ENCODE measurements at places on chromosomes 3 and 15.

GRCh38 chr3:52223449-52224408 lies 1.7 kb downstream of the TLR9 start:
- DNase-seq: no peak

DNA sequence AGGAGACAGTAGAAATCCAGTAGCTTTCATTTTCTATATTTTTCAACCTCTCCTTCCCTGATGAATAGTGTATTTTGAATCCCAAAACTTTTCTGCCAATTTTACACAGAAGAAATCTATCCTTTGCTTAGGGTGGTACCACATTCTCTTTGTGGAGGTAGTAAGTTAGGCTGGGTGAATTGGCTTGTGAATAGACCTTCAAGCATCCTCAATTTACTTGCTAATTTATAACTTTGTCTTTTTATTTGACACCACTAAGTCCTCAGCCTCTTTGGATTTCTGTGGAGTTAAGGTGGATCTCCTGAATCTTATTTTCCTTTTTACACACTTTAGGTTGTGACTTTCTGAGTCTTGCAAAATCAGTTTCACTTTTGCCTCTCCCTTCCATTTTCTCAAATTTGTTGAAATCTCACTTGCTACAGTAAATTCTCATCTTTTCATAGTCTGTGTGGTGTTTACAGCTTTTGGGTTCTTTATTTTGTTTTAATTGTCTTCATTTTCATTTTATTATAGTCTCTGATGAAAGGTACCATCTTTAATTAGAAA lies 5.7 kb upstream of the PLSCR1 start:
- DNase-seq: no peak

DNA sequence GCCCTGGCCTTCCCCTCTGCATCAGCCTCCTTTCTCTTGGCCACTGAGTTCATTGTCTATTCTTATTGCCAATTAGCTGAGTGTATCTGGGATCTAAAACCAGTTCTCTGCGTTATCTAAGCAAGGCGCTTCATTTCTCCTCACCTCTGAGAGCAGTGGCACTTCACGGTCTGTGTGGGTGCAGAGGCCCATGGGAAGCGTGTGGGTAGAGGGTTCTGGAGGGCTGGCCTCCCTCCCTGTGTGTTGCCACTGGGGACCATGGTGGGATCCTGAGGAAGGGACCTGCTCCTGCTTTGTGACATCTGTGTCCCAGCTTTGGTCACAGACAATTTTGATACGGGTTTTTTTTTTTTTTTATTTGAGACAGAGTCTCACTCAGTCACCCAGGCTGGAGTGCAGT lies 32.7 kb downstream of the EDEM1 start:
- DNase-seq: no peak

DNA sequence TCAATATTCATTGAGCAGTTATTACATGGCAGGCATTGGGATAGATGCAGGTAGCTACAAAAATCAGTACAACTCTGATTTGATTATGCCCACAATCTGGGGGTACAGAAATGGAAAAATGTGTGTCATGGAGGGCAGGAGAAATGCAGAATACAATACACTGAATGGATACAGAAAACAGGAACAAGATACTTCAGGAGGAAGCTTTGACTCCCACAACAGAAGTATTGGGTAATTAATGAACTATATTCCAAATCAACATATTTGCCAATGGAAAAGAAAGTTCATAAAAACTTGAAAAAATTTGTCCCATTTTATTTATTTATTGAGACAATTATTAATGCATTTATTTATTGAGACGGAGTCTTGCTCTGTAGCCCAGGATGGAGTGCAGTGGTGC lies 207.0 kb downstream of the SUCLG2 start:
- no peak for DNase-seq

DNA sequence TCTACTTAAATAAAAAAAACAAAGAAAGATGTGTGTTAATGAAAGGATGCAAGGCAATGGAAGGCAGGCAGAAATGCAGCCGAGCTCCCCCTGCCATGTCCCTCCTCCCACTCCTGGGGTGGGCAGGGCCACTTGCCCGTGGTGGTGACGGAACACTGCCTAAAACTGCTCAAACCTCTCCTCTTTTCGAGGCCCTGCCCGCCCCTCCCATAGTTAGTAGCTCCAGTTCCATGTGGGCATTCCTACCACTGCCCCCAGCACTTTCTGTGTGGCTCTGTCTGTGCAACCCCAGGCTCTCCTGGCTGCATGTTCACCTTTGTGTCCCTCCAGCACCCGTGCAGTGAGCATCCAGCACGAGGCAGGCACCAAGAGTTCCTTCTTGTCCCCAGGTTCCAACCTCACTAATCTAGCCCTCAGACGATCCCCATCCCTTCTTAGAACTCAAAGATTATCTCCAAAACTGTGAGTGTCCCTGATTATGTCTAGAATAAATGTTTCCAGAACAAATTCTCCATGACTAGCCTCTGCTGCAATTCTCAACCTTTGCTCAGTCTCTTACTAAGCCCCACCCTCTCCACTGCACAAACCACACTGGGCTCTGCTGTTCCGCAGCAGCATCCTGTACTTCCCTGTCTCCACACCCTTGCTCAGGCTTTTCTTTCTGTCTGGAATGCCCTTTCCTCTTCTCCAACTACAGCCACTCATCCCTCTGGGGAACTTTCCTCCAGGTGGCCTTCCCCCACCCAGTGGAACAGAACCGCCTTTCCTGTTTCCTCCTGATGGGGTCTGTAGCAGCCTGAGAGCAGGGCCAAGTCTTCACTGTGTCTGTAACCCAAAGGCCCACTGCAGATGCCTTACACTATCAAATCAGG lies 32.6 kb upstream of the SPTBN5 start:
- no peak for DNase-seq

- no peak for DNase-seq
Observed at GRCh38 chr3:32733631-32734229, 48.7 kb downstream of the CNOT10 start.

DNA sequence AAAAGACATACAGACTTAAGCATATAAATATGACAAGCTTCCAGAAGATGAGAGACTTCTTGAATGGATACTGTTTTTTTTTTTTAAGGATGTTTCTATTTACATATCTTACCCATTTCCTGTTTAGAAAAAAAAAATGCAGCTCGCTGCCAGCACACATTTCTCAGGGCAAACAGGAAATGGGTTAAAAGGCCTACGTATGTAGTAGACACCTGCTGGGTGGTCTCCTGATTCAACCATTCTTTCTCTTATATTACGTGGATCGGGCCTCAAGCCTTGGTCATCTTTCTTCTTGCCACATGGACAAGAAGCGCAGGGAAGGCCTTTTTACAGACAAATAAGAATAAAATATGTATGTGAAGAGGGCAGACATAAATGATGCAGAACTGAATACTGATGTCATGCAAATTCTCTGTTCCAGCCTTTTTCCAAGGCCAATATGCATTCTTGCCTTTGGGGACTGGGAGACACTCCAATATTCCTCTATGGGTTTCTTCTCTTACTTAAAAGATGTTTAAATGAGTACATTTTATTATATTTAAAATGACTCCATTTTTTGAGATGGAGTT lies 35.0 kb upstream of the TJP1 start:
- no peak for DNase-seq

DNA sequence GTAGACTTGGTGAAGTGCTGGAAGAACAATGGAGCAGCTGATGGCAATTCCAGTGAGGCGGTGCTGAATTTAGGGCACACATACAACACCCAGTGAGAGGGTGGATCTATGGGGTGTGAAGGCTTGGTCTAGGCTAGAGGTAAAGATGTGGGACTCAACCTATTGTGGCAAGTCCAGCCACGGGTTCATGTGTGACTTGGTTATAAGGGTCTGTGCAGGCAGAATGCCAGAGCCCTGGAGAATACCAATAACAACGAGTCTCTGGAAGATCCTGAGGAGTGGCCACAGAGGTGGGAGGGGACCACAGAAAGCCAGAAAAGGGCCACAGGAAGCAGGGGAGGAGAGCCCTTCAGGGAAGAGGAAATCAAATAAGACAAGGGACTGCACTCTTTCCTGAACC lies 55.0 kb downstream of the VGLL4 start:
- no peak for DNase-seq

- no peak for DNase-seq
Observed at GRCh38 chr3:29426302-29427226, 145.7 kb downstream of the RBMS3 start.

- no peak for DNase-seq
Observed at GRCh38 chr3:152349392-152349791, 80.7 kb downstream of the MBNL1 start.

DNA sequence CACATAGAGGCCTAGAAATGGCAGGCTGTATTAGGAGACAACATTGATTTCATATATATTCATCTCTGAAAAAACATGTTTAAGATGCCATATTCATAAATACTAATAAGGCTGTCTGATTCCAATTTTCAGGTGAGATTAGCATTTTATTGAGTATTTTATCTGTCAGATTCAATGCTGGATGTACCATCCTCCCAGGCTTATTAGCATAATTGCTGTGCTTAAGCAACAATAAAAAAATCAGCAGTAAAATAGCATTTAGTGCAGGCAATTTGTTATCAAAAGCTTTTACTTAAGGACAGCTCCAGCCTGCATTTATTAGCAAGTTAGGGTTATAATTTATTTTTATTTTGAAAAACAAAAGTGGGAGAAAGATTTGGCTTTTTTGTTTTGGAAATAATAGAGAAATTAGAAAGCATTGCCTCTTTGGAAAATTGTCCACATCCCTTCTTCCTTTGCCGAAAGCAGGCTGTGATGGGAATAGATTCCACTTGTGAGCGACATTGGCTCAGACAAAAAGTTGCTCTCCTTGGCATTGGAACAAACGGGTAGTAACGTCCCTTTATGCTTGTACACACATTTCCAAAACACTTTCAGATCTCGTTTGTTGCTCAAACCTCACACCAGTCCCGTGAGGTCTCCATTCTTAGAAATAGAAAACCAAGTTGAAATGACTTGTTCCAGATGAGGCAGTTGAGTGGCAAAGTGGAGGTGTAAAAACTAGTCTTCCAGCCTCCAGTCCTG lies 134.0 kb downstream of the LPP start:
- no peak for DNase-seq

GRCh38 chr3:122183521-122183892 lies at the start of gene CASR:
CASR (plus strand) TSS chr3:122183668; CDS start chr3:122254190, 70,522 bp downstream.
- DNase-seq: no peak

GRCh38 chr3:12618426-12618825 lies 45.5 kb downstream of the RAF1 start:
- no peak for DNase-seq

- no peak for DNase-seq
Observed at GRCh38 chr15:62133141-62133540, 31.9 kb downstream of the C2CD4B start.

DNA sequence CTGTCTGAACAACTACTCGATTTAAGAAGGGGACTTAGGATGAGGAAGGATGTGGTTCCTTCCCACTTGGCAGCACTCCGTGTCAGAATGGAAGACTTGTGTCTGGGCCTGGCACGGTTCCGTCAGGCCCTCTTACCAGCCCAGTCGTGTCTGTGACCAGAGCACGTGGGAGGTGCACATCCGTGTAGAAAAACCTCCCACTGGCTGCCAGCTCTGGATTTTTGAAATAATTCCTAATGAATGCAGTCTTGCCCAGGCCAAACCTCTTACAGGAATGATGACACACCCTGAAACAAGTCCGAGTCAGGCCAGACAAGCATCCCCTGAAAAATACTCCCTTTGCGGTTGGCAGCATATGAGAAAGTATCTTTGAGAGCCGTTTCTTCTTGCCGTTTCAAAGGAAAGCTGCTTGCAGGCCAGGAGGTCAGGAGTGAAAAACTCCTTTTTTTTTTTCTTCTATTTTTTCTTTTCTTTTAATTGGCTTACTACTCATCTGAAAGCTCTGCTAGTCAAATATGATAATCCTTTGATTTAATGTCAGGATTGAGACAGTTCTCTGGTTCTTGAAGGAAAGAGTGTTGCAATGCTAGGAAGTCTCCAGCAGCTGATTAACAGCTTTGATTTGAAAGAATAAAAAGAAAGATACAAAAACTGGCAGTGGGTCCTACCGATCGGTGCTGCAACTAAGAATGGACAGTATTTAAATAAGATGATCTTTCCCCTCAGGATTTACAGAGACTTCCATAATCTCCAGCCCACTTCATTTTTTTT lies 19.8 kb downstream of the IL1RAP start:
- DNase-seq: no peak

DNA sequence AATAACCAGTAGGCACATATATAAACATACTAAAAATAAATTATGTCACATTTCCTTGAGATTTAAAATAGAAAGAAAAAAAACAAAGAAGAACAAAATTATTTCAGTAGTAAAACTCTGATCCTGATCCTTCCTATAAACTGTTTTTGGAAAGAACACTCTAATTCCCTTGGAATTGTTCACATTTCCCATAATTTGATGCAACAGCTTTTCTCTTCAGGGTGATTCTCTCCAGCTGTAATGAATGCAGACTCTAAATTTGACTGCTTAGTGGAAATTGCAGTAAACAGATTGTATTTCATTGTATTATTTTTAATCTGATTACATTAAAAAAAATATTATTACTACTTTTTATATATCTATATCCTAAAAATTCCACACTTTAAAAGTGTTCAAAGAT lies 70.2 kb upstream of the ABI3BP start:
- DNase-seq: no peak

DNA sequence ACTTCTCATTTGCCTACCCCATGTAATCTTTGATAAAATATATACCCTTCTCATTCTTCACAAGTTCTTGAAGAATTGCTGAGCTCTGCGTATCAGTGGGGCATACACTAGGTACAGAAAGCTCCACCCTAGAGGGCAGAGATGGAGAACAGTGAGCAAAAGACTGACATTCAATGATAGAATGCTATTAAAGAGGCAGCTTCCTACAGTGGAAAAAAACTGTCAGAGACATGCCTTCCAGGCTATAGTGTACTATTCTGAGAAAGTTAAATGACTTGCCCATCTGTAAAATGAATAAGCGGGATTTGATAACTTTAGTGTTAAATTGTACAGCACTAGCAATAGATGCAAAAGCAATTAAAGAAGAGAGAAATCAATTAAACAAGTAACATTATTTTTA lies 172.8 kb downstream of the SUCNR1 start:
- no peak for DNase-seq

GRCh38 chr3:126376444-126376843 lies 18.3 kb upstream of the CFAP100 start:
- no peak for DNase-seq

DNA sequence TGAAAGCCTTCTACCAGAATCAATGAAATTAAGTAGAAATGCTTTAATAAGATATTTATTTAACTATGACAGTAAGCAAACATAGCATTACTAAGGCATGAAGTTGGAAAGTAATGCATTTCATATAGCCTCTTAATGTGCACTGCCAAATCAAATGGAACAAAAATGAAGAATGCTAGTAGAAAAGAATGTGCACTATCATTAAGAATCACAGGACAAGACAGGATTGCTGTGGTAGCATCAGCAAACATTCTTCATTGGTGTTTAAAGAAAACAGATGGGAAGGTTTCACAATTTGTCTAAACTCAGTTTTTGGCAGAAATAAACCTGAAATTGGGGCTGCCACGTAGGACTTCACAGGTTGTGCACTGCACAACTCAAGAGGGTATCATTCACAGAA lies 168.9 kb downstream of the CNTN3 start:
- DNase-seq: no peak

GRCh38 chr15:75672646-75673425 lies 25.1 kb downstream of the SNX33 start:
- no peak for DNase-seq

- no peak for DNase-seq
Observed at GRCh38 chr3:20100151-20100550, 59.9 kb downstream of the KAT2B start.

GRCh38 chr15:68606375-68606774 lies 27.6 kb downstream of the CORO2B start:
- no peak for DNase-seq

Measured in activated gamma-delta T cell treated with Interleukin-2 at 50 U/mL for 16 hours (primary cell).